GM23338 (cell line): ENCODE measurements at places on chromosomes 1 and 21.
A peak's percentile ranks its signal among the peaks of the same experiment; 100 is the strongest.

GRCh38 chr1:162530307-162530987 lies 31.1 kb upstream of the UAP1 start:
- H3K4me3 ChIP-seq, result no peak overlapping the region
- H3K27me3 ChIP-seq, result no peaks in the 10 kb centered on the region
- peak; percentile 85 for DNase-seq
- H3K36me3 ChIP-seq, result no peaks in the 10 kb centered on the region
- peaks cover 11% of the 10 kb centered on the region; the same call in 1 of the 2 replicates for H3K4me1 ChIP-seq

DNA sequence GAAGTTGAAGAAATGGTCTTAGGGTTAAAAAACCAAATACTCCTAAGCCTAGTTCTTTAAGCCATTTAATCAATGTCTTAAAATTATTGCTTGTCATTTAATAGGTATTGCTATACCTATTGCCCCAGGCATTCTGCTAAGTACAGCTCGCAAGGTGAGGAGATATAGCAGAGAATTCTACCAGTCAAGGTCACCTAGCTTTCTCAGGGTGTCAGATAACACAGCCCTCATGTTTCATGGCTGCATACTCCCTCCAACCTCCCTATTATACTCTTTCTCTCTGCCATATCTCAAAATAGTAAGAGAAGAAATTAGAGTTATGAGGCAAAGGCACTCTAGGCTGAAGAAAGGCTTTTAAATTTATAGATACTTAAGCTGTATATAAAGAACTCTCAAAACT lies 68.4 kb upstream of the GPR88 start:
- H3K36me3 ChIP-seq, result no peaks in the 10 kb centered on the region
- H3K27me3 ChIP-seq, result no peaks in the 10 kb centered on the region
- H3K27ac ChIP-seq, result no peak overlapping the region

DNA sequence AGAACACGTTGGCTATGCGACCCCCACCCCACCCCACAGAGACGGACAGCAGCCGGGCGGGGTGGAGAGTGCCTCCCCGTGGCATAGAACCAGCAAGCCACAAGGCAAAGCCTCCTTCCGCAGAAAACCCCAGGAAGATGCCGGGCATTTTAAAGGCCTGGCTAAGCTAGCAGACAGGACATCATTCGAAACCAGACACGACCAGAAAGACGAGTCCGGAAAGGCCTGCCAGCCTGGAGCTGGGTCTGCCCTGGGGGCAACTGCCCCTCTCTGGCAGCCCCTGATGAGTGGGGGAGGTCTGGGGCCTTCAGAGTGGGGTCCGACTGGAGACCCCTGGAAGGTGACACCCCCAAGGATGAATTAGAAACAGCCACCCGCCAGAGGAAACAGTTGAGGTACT lies 8.5 kb downstream of the FTCD start:
- no peaks in the 10 kb centered on the region for H3K27me3 ChIP-seq
- peak overlapping the region; percentile 64; the same call in 1 of the 2 replicates for H3K27ac ChIP-seq
- H3K4me3 ChIP-seq, result no peak overlapping the region
- no peaks in the 10 kb centered on the region for H3K4me1 ChIP-seq
- H3K36me3 ChIP-seq, result no peaks in the 10 kb centered on the region

GRCh38 chr1:45490121-45490625 lies 790 bp downstream of the TESK2 start:
- H3K36me3 ChIP-seq, result no peaks in the 10 kb centered on the region
- H3K4me1 ChIP-seq, result peaks cover 7% of the 10 kb centered on the region; the same call in 1 of the 2 replicates
- peak; percentile 24 for DNase-seq
- H3K27ac ChIP-seq, result peak overlapping the region; percentile 28; the same call in 1 of the 2 replicates
- H3K4me3 ChIP-seq, result peak overlapping the region; percentile 91
- H3K27me3 ChIP-seq, result peaks cover 8% of the 10 kb centered on the region; the same call in 1 of the 2 replicates

DNA sequence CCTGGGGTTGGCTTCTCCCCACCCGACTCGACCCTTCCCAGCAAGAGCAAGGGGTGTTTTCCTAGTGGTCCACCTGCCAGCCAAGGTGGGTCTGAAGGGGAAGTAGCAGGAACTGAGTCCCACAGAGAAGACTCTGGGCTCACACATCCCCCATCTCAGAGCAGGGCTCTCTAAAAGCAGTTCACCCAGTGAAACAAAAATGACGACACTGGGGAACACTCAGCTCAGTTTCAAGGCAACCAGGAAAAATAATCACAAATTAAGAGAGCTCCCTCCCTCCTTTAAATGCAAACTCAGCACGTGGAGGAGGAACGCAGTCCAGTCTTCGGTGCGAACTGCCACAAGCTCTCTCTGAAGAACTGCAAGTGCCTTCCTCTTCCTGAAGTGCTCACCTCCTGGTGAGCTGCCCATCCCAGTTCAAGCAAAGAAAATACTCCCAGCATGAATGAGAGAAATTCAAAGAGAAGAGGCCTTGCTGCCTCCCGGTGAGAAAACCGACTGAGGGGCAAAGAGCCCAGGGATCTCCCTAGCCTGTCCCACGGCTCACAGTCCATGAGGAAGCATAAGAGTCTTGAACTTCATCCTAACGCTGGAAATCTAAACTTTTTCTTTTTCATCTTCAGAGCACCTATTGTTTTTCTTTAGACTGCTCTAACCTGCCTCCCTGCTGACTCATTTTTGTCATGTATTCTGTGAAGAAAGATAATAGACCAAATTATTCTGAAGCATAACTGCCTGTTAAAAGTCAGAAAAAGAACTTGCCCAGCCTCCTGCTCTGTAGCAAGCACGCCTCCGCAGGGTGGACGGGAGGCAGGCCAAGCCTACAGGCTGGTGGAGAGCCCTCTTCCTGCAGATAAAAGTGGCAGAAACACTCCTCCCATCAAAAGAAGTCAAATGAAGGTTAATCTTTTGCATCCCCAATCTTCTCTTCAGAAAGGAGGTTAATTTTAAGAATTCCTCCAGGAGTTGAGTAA lies 281.4 kb downstream of the HHIPL2 start:
- DNase-seq, result peak; percentile 10
- H3K4me3 ChIP-seq, result no peak overlapping the region
- no peaks in the 10 kb centered on the region for H3K36me3 ChIP-seq
- peaks cover 19% of the 10 kb centered on the region for H3K4me1 ChIP-seq
- no peaks in the 10 kb centered on the region for H3K27me3 ChIP-seq

- DNase-seq, result no peak
- peak overlapping the region; percentile 94 for H3K4me3 ChIP-seq
- H3K27me3 ChIP-seq, result no peaks in the 10 kb centered on the region
Measured at GRCh38 chr1:224182057-224182865, 779 bp upstream of the DEGS1 start.

DNA sequence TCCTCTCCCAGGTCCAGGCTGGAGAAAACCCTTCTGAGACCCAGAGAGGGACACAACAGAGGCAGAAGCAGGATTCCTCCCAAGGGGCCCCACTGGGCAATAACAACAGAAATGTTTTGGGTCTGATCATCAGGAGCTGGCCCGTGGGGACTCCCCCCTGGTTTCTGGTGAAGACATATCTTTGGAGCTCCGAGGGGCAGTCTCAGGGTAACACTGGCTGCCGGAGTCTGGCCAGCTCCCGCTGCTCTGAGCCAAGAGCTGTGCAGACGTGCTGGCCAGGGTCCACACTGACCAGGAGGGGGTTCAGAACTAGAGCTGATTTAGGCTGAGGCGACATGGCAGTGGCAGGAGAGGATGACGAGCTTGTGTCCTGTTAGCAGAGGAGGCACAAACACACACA lies 13.1 kb downstream of the ECE1 start:
- no peaks in the 10 kb centered on the region for H3K27me3 ChIP-seq
- H3K36me3 ChIP-seq, result no peaks in the 10 kb centered on the region
- no peak for DNase-seq

GRCh38 chr1:202815120-202815519 lies 4.4 kb downstream of the PCAT6 start:
- H3K4me1 ChIP-seq, result peaks cover 19% of the 10 kb centered on the region
- H3K36me3 ChIP-seq, result no peaks in the 10 kb centered on the region
- DNase-seq, result no peak
- peaks cover 7% of the 10 kb centered on the region; the same call in 1 of the 2 replicates for H3K27me3 ChIP-seq
- H3K4me3 ChIP-seq, result no peak overlapping the region

- H3K36me3 ChIP-seq, result no peaks in the 10 kb centered on the region
- H3K27ac ChIP-seq, result no peak overlapping the region
Measured at GRCh38 chr1:52579415-52579814, 22.8 kb upstream of the GPX7 start.

DNA sequence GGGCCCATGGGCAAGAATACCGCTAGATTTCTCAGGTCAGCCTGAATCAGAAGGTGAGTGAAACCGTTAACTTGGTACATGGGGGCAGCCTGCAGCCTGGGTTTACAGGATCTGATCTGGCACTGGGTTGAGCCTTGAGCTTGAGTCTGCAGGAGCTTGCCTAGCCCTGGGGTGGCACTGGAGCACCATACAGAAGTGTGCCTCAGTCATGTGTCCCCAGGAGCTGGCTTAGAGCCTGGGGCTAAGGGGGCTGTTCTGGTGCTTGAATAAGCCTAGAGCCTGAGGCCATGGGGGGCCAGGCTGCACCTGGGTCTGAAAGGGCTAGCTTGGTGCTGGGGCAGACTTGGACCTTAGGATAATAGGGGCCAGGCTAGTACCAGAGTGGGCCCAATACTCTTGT lies 457.2 kb upstream of the PBX1 start:
- H3K36me3 ChIP-seq, result no peaks in the 10 kb centered on the region; the same call in 1 of the 2 replicates
- DNase-seq, result no peak
- no peaks in the 10 kb centered on the region for H3K4me1 ChIP-seq

GRCh38 chr21:31490443-31490842 lies 146.4 kb upstream of the TIAM1 start:
- no peak overlapping the region for H3K4me3 ChIP-seq
- no peaks in the 10 kb centered on the region for H3K4me1 ChIP-seq
- H3K27me3 ChIP-seq, result no peaks in the 10 kb centered on the region
- H3K36me3 ChIP-seq, result no peaks in the 10 kb centered on the region
- no peak overlapping the region for H3K27ac ChIP-seq

DNA sequence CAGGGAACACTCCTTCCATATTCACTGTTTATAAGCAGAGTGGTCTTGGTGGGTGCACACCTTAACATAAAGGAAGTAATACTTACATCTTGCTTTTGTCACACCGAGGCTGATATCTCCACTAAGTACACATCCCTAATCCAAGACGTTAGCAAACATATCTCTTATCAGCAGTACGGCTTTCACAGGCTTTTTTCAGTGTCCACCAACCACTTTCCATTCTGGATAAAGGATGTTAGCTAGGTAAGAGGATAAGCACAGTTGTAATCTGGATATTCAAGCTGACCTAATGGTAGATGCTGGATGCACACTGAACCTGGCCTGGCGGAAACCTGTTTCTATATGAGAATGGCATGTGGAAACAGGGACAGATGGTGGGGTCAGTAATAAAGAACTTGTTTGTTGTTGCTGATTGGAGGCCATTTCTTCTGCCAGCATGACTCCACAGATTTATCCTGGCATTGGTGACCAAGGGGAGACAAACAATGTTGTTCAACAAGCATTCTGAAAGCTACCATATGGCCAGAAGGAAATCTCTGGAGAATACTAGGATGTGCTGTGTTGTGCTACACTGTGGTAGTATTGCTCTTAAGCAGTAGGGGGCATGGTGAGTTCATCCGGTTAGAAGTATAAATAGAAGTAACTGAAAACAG lies 416.4 kb downstream of the PTBP2 start:
- no peaks in the 10 kb centered on the region for H3K36me3 ChIP-seq
- no peaks in the 10 kb centered on the region for H3K27me3 ChIP-seq
- no peaks in the 10 kb centered on the region for H3K4me1 ChIP-seq
- H3K27ac ChIP-seq, result no peak overlapping the region

DNA sequence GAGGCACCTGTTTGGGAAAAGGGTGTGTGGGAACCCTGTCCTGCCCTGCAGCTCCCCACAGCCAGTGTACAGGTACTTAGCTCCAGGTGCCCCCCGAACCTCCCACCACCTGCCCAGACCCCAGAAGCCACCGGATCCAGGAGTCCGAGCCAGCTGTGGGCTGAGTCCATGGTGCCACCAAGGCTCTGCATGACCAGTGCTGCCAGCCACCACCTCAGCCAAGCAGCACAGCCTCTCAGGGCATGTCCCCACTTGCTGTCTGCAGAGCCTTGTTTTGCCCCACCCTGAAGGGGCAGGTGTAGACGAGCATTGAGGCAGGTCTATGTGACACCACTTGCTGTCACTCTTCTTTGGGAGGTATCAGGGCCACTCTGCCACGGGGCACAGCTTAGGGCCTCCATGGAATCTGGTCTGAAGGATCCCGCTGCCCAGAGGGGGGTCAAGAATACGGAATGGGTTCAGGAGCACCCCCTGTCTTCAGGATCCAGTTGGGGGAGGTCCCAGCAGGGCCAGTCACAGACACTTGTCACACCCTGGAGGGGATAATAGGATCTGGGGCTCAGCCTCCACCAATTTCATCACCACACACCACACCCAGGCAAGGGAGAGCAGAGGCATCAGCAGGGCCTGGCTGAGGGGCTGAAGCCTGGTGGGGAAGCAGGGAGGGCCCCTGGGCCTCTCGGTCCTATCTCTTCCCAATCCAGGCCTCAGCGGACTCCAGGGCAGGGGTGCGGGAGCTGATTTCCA lies 27.7 kb downstream of the ARHGEF19 start:
- no peaks in the 10 kb centered on the region for H3K27me3 ChIP-seq
- H3K27ac ChIP-seq, result no peak overlapping the region
- H3K36me3 ChIP-seq, result no peaks in the 10 kb centered on the region

DNA sequence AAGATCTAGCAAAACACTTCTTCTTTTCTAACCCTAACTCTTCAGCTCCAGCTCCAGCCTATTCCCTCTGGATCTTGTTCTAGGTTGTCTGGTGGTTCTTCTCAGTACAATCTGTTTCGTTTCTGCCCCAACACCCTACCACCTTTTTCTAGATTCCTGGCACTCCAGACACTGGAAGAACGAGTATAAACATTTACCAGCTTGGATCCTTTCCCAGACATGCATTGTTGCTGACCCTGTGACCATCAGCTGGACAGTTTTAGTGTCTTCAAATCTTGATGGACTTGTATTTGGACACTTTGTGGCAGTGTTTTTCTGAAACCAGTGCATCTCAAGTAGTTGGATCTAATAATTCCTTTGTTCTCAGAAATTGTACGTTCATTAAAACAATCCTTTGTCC lies 30.6 kb upstream of the CACNA1E start:
- H3K27me3 ChIP-seq, result no peaks in the 10 kb centered on the region
- no peaks in the 10 kb centered on the region for H3K36me3 ChIP-seq
- no peak overlapping the region for H3K27ac ChIP-seq
- no peaks in the 10 kb centered on the region for H3K4me1 ChIP-seq
- H3K4me3 ChIP-seq, result no peak overlapping the region

DNA sequence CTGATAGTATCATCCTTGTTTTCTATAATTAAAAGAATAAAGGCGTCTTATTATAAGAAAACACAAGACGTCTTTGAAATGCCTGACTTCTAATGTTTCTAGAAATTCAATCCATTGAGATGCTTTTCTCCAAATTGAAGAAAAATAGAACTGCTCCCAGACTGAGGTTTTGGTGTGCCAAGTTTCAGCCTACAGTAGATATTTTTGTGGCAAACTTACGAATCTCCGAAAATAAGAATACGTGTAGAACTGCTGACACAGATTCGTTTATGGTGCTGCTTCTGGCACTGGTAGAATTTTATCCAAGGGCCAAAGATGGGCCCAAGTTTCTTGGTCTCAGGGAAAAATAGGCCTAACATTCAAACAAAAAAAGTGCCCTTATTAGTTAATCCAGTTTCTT lies 554.5 kb upstream of the NR5A2 start:
- no peaks in the 10 kb centered on the region for H3K4me1 ChIP-seq
- H3K27me3 ChIP-seq, result no peaks in the 10 kb centered on the region
- H3K36me3 ChIP-seq, result no peaks in the 10 kb centered on the region

- no peaks in the 10 kb centered on the region for H3K4me1 ChIP-seq
- H3K27ac ChIP-seq, result no peak overlapping the region
- no peaks in the 10 kb centered on the region for H3K27me3 ChIP-seq
- H3K36me3 ChIP-seq, result no peaks in the 10 kb centered on the region
- H3K4me3 ChIP-seq, result no peak overlapping the region
Measured at GRCh38 chr1:200022239-200022804, 5.2 kb upstream of the NR5A2 start.

- no peak overlapping the region for H3K27ac ChIP-seq
- no peaks in the 10 kb centered on the region for H3K36me3 ChIP-seq
- H3K27me3 ChIP-seq, result no peaks in the 10 kb centered on the region
Measured at GRCh38 chr21:18769599-18769998, 366.0 kb upstream of the TMPRSS15 start.
